ENCODE measurements at places on chromosomes 4 and X.

- DNase-seq, result no peak
Measured at GRCh38 chr4:17511051-17511450, 839 bp downstream of the QDPR start.

- no peak for DNase-seq
Measured at GRCh38 chr4:112082954-112083586, 62.2 kb upstream of the FAM241A start.

DNA sequence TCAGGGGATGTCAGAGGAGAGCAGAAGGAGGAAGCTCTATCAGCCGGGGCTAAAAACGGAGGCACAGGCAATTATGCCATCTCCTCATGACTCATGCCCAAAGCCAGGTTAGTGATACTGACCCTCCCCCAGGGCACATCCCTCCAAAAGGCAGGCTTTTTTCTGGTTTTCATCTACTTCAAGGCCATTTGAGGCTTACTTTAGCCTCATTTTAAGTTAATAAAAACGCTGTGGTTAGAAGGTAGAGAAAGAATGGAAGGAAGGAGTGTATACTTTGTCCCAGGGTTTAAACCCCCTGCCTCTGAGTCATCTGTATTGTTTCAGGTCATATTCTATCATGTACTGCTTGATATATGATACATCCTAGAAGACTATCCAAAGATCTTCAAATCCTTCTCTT is 89.7 kb upstream of the NDP start:
- no peak for DNase-seq

GRCh38 chr4:155114790-155115189 is 93.6 kb upstream of the NPY2R start:
- no peak for DNase-seq

GRCh38 chrX:123740536-123740935 is 7.7 kb upstream of the THOC2 start:
- no peak for DNase-seq

DNA sequence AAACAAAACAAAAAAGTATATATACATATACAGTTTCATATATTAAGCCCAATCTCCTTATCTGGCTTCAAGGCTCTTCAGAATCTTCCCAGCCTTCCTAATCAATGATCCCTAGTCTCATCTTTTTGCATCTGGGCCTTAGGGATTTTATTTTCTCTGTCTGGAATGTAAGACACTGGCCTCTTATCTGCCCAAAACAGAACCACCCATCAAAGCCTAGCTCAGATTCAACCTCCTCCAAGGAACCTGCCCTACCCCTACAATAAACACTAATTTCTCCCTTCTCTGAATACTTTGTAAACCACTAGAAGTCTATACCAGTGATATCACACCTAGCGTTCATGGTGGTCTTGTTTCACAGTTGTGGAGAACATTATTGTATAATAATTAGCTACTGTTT is 23.2 kb upstream of the GAB1 start:
- DNase-seq, result no peak

- DNase-seq, result no peak
Measured at GRCh38 chr4:103375278-103375677, 177.1 kb upstream of the CENPE start.

DNA sequence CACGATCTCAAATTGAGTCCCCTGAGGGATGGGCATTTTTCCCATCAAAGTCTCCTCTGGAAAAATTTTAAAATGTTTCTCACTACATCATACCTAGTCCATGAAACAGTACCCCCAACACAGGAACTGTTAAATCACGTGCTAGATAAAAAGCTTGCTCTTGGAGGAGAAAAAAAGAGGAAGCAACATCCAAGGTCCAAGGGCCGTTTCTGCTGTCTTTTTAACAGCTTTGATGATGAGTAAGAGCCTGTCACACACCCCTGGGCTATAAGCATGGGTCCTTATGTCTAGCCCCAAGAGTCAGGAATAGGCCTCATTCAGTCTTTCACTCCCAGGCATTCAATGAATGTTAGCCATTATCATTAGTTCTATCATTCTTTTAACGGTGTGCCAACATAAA is 128.9 kb downstream of the SH3KBP1 start:
- DNase-seq, result no peak

- no peak for DNase-seq
Measured at GRCh38 chrX:143632625-143633410, 3.1 kb downstream of the SLITRK4 start.
